CD4-positive, alpha-beta T cell treated with Interleukin-6 for 4 hours (primary cell): ENCODE measurements at places on chromosomes 2 and 18.

DNA sequence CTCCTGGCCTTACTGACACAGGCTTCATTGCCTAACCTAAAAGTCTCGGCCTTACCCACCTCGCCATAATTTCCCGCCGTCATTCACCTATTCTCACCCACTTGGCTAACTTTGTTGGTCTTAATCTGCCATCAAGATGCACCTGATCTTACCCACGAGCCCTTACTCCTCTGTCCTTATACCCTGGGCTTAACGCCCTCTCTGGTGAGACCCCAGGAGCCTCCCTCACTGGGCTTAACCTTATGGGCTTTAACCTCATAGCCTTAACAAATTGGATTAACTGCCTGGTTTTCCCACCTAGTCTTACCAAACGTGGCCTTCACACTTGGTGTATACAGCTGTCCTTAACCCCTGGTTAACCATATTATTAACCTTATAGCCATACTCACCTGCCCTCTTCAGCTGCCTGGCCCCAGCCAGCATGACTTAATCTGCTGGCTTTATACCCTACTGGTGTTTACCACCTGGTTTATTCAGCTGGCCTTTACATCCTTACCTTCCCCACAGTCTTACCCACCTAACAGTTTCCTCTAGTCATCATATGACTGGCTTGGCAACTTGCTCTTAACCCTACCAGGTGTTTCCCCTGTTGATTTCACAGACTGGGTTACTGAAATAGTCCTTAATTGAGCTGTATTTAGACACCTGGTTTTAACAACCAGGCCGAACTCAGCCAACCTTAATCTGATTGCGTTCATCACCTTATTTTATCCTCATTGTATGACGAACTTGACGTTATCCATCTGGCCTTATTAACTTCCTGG lies 132.0 kb upstream of the ZSWIM2 start:
- no peak for DNase-seq

DNA sequence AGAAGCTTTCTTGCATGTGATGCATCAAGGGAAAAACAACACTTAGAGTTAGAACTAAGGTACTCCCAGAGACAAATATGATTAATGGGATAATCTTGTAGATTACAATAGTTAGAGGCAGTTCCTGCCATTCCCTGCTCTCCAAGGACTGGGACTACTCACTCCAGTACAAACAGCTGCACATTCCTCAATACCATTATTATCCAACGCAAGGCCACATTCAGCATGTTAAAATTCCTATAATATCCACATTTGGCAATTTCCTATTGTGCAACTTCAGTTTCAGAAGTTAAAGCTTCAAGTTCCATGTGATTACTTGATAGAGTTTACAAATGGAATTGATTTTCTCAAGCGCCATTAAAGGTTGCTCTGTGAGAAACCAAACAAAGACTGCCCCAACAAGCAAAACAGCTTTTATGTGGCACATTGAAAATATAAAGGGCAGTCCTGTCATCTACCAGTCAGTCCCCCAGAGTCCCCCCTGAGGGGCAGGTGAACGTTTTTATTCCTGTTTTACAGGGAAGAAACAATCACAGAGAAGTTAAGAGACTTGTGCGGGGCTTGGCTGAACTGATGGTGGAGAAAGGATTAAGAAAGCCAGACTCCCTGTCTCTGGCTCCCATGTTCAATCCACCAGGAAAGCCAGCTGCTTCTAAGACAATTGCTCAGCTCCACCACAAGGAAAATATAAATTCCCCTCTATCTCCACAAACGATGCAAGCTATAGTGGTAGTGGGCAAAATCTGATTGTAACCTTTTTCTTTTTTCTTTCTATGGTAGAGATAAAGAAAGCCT lies 72.6 kb downstream of the TXNL1 start:
- no peak for DNase-seq

- no peak for DNase-seq
Measured at GRCh38 chr2:186991766-186992417, 142.9 kb upstream of the ZSWIM2 start.

DNA sequence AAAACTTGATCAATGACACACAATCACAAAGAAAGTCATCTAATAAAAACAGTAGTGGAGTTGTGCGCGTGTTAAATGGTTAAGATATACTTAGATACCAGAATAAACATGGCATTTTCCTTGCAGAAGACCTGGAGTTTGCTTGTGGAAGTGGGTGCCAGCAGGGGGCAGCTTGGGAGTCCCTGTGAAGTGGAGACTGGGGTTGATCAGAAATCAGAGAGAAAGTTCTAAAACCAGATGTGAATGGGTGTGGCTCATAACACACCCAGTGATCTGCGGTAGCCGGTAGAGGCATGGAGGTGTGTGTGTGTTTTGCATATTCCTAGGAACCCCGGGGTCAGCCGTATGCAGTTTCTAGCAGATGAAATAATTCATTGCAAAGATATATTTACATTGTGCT lies 300.1 kb upstream of the TRIB2 start:
- DNase-seq: peak; percentile 84

GRCh38 chr2:128324897-128325410 lies 6.3 kb upstream of the HS6ST1 start:
- no peak for DNase-seq

DNA sequence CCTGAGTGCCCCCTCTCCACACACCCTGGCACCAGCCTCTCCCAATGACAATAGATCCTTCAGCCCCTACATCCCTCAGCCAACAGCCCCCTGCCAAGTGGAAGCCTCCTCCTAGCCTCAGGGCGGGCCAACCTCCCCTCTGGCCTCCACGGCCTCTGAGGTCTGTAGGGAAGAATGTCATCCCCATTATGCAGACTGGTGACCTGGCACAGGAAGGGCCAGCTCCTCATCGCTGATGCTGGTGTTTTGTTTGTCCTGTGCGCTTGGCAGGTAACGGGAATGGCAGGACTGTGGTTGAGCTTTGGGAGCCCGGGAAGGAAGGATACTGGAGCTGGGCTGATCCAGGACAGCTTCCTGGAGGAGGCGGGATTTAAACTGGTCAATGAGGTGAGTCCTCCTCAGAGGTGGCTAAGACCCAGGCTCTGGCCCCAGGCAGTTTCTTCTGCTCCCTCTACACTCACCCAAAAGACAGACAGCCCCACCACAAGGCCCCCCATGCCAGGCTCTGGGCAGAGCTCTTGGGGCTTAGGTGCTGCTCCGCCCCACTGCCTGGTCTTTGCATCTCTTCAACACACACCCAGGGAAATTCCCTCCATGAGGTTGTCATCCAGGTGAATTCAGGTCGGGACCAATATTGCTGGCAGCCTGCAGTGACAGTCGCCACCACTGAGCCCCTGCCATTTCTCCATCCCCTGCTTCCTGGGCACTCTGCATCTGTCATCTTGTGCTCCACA lies 75.2 kb upstream of the SMAD7 start:
- no peak for DNase-seq

GRCh38 chr18:22335731-22336198 lies 82.0 kb downstream of the CTAGE1 start:
- DNase-seq: no peak

GRCh38 chr2:64228918-64229317 lies 84.7 kb upstream of the PELI1 start:
- no peak for DNase-seq

- DNase-seq: no peak
Measured at GRCh38 chr2:48448274-48449061, 81.5 kb upstream of the STON1 start.

- DNase-seq: no peak
Measured at GRCh38 chr2:138787053-138787666, 7.0 kb upstream of the NXPH2 start.

DNA sequence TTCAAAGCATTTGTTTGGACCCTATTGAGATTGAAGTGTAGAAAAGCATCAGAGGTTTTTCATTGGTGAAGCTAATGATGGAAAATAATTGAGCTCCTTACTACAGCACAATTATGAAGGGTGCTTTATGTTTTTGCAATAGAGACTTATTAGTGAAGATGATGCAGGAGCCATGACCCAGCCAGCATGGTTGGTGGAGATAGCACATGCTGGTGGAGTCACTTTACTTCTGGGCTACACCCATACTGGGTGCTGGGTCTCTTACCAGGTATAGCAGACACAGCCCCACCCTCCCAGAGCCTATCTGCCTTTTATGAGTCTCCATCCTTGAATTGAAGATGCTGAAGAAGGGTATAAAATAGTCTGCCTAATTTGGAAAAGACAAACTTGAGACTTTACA lies 3.6 kb downstream of the ACP1 start:
- no peak for DNase-seq

DNA sequence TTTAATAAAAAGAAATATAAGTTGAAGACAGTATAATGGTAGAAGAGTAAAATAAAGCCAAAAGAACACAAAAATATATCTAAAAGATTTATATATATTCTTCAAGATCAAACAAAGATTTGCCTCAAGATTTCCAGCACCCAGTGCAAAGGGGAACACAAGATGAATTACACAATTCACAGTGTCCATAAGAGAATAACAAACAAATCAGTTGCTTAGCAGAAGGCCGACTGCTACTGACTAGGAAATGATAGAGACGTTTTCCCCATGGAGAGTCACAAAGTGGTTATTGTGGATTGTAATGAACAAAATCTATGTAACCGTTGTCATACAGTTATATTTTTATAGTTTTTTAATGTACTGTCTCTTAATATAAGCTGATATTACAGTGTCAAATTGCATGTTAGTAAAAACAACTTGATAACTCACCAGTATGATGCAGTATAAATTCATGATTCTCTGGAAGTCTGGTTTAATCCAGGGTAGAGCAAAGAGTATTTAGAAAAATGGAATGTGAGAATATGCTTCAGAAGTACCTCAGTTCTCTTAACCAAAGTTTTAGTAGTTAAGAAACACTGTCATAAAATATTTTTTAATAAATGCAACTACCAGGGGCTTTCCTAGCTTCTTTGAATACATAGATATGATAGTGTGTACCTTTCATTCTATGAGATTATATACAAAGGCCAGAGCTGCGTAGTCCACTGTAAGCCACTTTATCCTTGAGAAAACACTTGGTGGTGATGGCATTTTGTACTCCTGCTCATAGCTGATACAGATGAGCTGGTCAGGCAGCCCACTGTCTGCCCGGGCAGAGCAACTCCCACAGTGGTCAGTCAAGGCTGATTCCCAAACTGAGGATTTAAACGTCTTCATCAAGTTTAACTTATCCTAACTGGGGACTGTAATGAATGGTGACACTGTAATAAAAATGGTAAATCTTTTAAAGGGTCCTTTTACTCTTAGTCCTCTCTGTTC lies 180.5 kb upstream of the DTNA start:
- DNase-seq: no peak

DNA sequence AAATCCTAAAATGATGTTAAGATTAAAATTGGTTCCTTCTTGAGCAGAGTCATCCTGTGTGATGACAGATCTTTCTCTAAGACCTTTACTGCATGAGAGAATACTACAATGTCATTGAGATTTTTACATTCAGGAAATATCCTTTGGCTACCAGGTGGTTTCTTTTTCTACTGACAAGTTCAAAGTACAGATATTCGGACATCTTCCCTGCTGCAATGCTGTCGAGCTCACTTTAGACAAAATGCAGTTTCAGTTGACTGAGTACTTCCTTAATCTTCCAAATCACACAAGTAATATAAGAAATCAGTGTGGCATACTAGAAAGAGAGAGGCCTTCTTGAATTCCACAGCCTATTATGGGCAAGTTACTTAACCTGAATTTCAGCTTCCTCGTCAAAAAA lies 207.9 kb upstream of the ACVR2A start:
- DNase-seq: no peak

DNA sequence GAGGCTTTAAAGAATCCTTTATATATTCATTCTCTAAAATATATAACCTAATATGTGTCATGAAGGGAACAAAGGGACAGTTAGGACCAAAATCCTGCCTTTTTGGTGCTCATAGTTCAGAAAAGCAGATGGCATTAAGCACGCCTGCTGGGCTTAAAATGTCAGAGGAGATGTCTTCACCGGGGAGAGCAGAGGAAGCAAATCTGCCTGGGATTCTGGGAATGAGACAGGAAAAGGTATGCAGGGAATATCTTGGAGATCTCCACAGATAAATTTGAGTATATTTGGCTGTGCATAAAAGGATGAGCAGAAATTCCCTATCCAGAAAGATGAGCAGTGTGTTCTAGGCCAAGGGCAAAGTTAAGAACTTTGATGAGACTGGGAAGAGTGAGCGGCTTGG lies 45.5 kb downstream of the FSHR start:
- no peak for DNase-seq

- DNase-seq: no peak
Measured at GRCh38 chr18:24369426-24369825, 28.2 kb downstream of the OSBPL1A start.

- no peak for DNase-seq
Measured at GRCh38 chr2:240460781-240461431, 25.4 kb downstream of the GPC1 start.

DNA sequence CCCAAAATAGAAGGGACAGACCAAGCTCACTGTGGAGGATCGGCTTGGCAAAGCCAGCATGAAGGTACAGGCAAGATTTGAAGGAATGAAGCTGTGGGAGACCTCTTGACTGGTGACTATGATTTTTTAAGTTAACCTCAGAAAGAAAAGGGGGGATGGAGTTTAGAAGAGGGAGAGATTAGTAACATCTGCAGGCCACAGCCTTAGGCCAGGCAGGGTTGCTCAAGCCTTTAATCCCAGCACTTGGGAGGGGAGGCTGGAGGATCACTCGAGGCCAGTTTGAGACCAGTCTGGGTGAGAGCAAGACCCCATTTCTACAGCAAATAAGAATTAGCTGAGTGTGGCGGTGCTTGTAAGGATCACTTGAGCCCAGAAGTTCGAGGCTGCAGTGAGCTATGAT lies 46.6 kb downstream of the ZNF532 start:
- DNase-seq: no peak

- no peak for DNase-seq
Measured at GRCh38 chr2:57809230-57809629, 237.4 kb upstream of the VRK2 start.
